Ureter (tissue), 1 donor: ENCODE measurements at places on chromosomes 16 and 17.

DNA sequence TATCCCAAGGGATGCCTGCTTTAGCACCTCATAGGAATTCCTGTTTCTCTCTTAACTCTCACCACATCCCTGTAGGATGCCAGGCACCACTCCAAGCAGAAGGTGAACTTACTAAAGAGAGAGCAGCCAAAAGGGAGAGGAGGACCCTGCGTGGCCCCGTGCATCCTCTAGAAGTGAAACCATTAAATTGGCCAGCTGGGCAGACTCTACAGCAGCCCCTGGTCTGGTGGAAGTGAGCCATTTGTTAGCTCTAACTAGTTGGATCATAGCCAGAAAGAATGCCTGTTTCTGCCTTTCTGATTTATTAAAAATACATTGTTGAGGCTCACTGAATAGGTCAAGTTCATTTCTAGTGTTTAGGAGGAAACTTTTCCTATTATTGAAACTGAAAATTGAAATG lies 22.3 kb downstream of the TMEM11 start:
- DNase-seq = no peak

GRCh38 chr17:46150216-46150963 lies 42.8 kb downstream of the KANSL1 start:
- DNase-seq = no peak

DNA sequence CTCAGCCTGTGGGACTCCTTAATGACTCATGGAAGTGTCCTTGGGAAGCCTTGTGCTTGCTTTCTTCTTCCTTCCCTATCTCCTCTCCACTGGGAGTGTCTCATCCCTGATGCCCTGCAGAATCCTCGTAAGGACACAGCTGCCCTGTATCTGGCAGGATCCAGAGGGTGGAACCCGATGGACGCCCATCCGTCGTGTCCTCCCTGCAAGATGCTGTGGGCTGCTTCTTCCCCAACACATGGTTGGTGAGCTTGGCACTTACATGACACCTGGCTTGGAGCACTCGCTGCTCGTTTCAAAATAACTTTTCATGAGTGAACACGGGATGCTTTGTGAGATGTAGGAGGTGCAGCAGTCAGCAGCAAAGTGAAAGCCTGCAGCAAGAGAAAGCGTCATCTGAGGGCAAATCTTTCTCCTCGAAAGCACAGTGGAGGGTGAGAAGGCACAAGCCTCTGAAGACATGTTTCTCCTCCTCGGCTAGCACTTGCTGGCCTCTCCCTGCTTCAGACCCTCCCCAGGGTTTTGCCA lies 3.3 kb downstream of the CCL15 start:
- peak; percentile 25 for DNase-seq

- DNase-seq = no peak
Measured at GRCh38 chr16:23207485-23207884, 24.9 kb downstream of the SCNN1G start.

DNA sequence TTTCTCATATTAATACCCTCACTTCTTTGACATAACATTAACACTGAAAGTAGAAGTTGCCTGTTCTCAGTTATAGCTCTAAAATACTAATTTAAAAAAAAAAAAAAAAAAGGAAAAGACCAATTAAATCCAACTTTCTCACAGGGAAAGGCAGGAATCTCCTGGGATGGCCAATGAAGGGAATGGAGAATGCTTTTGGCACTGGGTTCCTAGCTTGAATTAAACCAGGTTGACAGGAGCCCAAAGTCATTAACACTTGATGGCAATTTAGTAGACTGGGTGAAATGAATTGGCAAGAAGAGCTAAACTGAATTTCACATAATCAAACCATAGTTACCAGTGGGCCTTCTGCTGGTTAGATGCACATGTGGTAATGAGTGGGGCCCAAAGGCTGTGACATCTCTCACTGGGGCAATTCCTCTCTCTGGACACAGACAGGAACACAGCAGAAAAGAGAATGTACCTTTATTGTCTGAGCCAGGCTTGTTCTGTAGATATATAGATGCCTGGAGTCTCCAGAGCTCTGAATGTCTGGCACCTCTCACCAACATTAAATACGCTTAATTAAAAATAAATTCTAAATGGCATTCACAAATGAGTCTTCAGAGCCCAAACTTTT lies 37.6 kb downstream of the NXPH3 start:
- no peak for DNase-seq

- no peak for DNase-seq
Measured at GRCh38 chr16:29644338-29644857, 18.6 kb upstream of the SPN start.
